ENCODE measurements at places on chromosomes 12 and 14.

DNA sequence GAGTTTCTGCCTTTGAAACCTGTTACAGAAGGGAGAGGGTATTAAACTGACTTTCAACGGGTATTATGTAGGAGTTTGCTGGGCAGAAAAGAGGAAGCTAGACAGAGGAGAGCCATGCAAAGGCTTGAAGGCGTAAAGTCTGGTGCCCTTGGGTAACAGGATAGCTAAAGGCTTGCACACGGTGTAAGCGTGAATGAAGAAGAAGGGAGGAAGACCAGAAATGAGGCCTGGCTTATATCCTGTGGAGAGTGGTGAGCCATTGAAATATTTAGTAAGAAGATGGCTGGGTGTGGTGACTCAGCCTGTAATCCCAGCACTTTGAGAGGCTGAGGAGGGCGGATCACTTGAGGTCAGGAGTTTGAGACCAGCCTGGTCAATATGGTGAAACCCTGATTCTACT, 22.6 kb downstream of the SUDS3 start:
- DNase-seq, result no peak

DNA sequence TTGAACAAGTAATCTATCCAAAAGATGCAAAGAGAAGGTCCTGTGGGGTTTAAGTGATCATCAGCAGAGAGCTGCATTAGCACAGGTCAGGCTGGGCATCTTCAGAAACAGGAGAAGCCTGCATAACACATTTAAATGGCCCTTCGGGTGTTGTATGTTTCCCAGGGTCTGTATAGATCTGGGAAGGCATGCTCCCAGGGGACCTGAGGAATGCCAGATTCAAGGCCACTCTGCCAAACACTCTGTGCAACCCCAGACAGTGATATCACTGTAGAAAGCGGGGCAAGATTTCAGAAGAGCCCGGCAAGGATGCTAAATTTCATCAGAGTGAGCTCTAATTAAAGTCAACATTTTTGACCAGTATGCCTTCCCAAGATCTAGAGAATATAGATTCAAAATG, 92.9 kb downstream of the ARMH4 start:
- no peak for DNase-seq

GRCh38 chr14:39175445-39176262, 600 bp downstream of the PNN start:
- DNase-seq, result no peak

- DNase-seq, result no peak
Measured at GRCh38 chr14:68219407-68219806, 399.8 kb downstream of the RAD51B start.

GRCh38 chr12:71303199-71303598, 136.4 kb upstream of the LGR5 start:
- no peak for DNase-seq

GRCh38 chr14:73105050-73105449, 31.3 kb upstream of the PSEN1 start:
- DNase-seq, result no peak

- DNase-seq, result no peak
Measured at GRCh38 chr12:93597608-93598007, 25.1 kb downstream of the SOCS2 start.

Data from common myeloid progenitor, CD34-positive (primary cell).